H4 (cell line): ENCODE measurements at places on chromosomes 13 and 19.

DNA sequence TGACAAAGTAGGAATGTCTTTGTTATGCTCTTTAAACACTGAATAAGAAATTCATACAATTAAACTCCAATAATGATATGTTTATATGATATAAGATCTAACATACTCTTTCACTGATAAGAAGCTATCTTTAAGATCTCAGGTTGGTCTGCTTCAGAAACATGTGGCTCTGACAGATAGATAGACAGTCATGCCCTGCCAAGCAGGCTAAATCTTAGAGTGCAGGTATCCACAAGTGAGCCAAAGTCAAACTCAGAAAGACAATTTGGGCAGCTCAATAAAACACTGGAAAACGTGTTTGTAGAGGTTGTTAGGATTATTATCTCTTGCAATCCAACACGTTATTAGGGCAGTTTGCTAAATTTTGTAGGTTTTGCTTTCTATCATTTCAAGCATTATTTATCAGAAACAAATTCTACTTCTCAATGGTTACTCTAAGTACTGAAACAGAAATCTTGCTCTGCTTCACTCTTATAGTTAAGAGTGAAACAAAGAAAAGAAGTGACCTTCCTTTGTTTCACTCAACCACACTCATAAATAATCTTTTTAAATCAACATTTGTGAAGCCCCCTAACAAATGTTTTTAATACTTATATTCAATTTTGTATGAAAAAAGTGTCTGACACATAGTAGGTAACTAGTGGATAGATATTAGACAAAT lies 1255.6 kb downstream of the DIAPH3 start:
- DNase-seq: no peak

GRCh38 chr13:30705680-30706079 lies 29.7 kb upstream of the ALOX5AP start:
- no peak for DNase-seq

- DNase-seq: no peak
Measured at GRCh38 chr19:38528213-38528755, 89.5 kb downstream of the MAP4K1 start.

GRCh38 chr13:90938848-90939247 lies 408.6 kb upstream of the MIR17HG start:
- DNase-seq: no peak
